ENCODE measurements at places on chromosomes 16 and 17.

DNA sequence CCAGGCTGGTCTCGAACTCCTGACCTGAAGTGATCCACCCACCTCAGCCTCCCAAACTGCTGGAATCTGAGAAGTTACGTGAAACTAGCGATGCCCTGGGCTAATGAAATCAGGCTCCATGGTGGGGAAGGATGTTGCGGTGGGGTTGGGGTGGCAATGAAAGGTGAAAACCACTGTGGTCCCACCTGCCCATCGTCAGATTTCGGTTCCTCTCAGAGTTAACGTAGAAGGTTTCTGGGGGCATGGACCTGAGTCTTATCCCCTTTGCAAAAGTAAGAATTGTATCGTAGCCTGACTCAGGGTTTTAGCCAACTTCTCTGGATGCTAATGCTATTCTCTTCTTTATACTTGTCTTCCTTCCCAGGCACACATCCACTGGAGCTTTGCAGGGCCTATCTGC is 402.3 kb downstream of the WWOX start:
- DNase-seq: no peak

GRCh38 chr16:85399583-85400284 is 213.4 kb upstream of the GSE1 start:
- no peak for DNase-seq

GRCh38 chr17:17298108-17298507 is 5.1 kb upstream of the NT5M start:
- DNase-seq: no peak

DNA sequence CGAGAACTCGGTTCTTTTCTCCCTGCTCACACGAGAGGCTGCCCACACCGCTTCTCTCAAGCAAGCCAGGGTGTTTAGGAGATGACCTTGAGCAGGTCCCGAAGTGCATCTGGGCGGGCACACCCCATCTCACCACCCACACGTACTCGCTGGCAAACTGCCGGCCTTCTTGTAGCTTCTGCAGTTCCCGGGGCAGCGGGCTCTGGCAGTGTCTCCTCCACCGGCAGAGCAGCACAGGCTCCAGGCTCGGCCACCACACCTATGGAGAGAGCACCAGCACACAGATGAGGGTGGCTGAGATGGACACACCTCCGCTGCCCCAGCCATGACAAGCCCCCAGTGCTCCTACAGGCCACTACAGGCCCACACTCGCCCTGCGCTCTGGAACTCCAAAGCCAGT is 23.5 kb downstream of the ZNF276 start:
- DNase-seq: no peak

GRCh38 chr16:53752560-53752959 is 48.6 kb downstream of the FTO start:
- DNase-seq: no peak

DNA sequence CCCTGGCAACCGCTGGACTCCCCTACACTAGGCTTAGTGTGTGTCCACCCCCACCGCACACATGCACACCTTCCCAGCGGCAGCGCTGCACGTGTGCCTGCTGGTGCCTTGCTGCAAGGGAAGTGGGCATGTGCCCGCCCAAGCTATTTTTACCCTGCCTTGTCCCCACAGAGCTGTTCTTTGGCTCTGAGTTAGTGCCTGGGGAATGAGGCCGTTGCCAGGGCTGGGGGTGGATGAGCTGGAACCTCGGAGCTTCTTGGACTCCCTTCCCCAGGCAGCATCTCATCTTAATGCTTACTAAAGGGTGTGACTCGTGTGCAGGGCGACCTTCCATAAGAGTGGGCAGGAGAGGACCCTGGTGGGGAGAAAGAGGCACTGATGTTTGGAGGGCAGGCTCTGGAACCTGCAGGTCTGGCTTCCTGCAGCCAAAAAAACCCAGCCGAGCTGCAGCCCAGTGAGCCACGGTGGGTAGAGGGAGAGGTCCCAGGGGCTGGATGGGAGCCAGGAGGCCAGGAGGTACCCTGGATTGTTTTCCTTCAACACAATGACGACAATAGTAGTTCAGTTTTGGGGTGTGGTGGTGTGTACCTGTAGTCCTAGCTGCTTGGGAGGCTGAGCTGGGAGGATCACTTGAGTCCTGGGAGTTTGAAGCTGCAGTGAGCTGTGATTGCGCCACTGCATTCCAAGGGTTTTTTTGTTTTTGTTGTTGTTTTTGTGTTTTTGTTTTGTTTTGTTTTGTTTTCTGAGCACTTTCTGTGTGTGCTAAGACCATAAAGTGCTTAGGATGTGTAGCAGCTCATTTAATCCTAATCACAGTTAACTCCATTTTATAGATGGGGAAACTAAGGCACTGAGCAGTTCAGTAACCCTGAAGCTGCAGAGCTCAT is 119.1 kb downstream of the RAB11FIP4 start:
- no peak for DNase-seq

- DNase-seq: peak; percentile 1
These were observed 971 bp downstream of the MINK1 start for GRCh38 chr17:4833941-4834680.

- peak; percentile 92 for DNase-seq
These were observed at the start of gene GPS2 for GRCh38 chr17:7314719-7315569. TSS of gene GPS2 (minus strand) at chr17:7315360. CDS start at chr17:7315052, 308 bp downstream.

DNA sequence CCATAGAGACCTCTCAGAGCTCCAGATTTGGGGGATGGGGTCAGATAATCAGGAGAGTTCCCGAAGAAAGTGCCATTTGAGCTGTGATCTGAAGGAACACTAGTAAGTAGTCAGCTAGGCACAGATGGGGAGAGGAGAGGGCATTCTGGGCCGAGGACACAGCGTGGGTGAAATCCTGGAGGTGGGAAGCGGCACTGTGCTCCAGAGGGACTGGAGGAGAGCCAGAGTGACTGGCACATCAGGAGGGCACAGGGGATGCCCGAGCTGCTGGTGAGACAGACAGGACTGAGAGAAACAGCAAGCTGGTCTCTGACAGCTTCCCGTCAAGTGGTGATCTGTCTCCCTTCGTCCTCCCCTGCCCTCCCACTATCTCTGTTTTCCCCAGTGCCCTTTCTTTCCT is 40.6 kb downstream of the KNOP1 start:
- DNase-seq: no peak

- DNase-seq: no peak
These were observed 98.2 kb upstream of the WSCD1 start for GRCh38 chr17:5971969-5972368.

- no peak for DNase-seq
These were observed 8.1 kb downstream of the CD300LG start for GRCh38 chr17:43855061-43855460.

DNA sequence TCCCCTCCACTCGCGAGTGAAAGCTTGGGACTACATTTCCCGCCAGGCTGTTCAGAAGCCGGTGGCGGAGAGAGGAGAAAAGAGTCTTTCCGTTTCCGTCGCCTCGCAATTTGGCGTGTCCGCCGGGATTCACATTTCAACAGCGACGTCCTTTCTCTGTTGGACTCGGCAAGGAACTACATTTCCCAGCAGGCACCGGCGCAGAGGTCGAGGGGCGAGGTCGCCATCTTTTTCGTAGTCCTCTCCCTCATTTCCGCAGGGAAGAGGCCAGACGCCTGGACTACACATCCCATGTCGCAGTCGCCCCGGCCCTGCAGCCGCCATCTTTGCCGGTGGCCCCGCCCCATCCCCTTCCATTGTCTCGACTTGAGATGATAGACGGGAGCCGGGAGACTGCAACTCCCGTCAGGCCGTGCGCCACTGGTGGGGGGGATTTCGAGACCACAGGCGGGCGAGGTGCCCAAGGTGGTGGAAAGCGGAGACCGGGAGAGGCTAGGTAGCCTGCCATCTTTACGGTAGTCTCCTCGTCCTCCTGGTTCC is 882 bp upstream of the FBXL19 start:
- peak; percentile 100 for DNase-seq

GRCh38 chr17:2435862-2436261 is 35.0 kb upstream of the MNT start:
- DNase-seq: no peak

GRCh38 chr16:69917311-69917710 is 33.8 kb upstream of the CLEC18A start:
- DNase-seq: no peak

- no peak for DNase-seq
These were observed 9.1 kb upstream of the MSI2 start for GRCh38 chr17:57247261-57247660.

GRCh38 chr17:58875261-58875660 is 119.6 kb downstream of the PPM1E start:
- DNase-seq: no peak

- no peak for DNase-seq
These were observed 6.1 kb upstream of the CDR2 start for GRCh38 chr16:22380529-22380928.

GRCh38 chr17:10018461-10018891 is 113.4 kb upstream of the RCVRN start:
- DNase-seq: no peak

DNA sequence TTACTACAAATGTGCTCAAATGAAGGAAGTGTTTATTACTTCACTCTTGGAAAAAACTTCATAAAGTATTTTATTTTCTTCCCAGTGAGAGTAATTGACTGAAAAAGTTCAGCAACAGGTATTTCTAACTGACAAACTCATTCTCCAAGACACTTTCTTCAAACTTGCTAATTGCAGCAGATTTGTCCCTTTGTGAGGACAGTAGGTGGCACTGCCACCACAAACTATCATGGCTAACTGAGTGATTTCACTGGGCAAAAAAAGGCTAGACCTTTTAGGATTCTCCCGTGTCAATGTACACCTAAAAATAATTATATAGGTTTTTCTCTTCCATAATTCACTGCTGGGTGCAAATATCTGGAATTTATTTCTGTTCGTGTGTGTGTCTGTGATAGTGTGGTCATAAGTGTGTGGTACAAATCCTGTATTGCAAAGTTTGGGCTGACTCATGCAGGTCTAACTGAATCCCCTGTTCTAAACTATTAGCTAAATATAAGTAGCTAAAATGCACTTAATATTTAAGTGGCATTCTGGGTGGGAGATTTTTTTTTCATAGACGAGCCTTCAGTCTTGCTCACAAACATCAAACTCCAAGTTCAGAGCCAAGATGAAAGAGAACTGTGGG is 3.9 kb downstream of the HS3ST3A1 start:
- peak; percentile 51 for DNase-seq

DNA sequence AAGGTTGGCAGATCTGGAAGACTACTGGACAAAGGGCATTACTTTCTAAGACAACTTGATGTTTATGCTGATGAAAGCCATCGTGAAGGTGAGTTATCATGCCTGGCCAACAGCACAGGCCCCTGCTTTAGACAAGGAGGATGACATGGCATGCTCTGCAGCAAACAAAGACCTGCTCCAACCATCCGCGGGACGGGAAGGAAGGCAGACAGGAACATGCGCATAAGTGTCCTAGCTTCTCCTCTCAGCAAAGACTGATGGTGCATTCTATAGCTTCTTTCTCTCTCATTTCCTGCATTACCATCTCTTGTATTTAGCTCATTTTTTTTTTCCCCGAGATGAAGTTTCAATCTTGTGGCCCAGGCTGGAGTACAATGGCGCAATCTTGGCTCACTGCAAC is 5.4 kb downstream of the NPLOC4 start:
- no peak for DNase-seq

- no peak for DNase-seq
These were observed 365.7 kb upstream of the CA10 start for GRCh38 chr17:52524096-52524637.

- no peak for DNase-seq
These were observed 6.5 kb upstream of the PNPO start for GRCh38 chr17:47934856-47935255.

DNA sequence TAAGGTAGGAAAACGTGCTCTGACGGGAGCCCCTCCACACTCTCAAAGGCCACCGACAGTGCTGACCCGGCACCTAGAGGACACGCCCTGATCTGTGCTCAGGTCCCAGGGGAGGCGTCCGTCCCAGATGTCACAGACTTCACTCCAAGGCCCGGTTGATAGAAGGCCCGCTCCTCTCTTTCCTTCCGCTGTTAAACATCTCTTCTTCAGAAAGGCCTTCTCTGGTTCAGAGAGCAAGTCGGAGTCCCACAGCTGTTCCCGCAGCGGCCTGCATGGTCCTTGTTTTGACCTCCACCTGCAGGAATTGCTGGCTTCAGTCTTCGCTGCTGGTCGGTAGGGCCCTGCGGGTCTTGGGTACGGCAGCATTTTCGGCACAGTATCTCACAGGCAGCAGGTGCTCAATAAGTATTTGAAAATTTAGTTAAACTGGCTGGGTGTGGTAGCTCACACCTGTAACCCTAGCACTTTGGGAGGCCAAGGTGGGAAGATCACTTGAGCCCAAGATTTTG is 88.5 kb downstream of the MRC2 start:
- DNase-seq: no peak

GRCh38 chr17:79650283-79650682 is 39.4 kb upstream of the RBFOX3 start:
- DNase-seq: no peak

GRCh38 chr16:86946396-86946795 is 368.0 kb downstream of the FOXL1 start:
- no peak for DNase-seq

DNA sequence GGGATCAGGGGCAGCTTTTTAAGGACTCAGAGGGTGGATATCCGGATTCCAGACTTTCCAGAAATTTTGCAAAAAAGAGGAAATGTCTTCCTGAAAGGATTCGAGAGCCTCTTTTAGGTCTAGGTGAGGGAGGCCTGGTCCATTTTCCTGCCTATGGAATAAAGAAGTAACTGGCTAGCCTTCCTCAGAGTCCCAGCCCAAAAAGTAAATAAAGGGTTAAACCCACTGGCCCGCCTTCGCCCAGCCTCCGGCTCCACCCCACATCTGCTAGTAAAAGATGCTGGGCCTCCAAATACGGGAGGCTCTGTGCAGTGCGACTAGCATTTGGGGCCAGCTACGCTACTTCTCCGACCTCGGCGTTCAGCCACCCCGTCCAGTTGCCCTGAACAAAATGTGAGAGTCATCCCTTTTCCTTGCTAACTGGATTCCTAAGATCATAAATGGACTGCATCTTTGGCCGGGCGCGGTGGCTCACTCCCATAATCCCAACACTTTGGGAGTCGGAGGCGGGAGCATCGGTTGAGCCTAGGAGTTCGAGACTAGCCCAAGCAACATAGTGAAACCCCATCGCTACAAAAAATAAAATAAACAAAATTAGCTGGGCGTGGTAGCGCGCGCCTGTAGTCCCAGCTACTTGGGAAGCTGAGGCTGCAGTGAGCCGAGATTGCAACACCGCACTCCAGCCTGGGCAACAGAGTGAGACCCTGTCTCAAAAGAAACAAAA is 824 bp upstream of the MPP2 start:
- peak; percentile 52 for DNase-seq

DNA sequence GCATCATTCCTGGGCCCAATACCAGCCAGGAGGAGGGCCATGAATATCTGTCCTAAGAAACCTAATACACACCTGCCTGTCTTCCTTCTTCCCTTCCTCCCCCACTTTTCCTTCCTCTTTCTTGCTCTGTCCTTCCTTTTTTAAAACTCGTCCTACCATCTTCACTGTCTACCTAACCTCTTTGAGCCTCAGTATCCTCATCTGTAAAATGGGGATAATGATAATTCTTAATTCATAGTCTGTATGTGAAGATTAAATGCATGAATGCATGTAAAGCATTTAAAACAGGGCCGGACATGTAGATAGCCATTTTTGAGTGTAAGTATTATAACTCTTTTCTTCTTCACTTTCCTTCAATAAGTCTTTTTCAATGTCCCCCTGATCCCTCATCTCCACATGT is 560 bp downstream of the CRYBA1 start:
- DNase-seq: no peak

- DNase-seq: peak; percentile 55
These were observed 8.2 kb downstream of the USP22 start for GRCh38 chr17:21034340-21035235.

GRCh38 chr17:59361916-59362810 is 30.7 kb downstream of the YPEL2 start:
- peak; percentile 75 for DNase-seq

GRCh38 chr16:22754577-22754976 is 59.4 kb upstream of the HS3ST2 start:
- no peak for DNase-seq
